KBM-7 (cell line): ENCODE measurements at places on chromosomes 2 and 18.

DNA sequence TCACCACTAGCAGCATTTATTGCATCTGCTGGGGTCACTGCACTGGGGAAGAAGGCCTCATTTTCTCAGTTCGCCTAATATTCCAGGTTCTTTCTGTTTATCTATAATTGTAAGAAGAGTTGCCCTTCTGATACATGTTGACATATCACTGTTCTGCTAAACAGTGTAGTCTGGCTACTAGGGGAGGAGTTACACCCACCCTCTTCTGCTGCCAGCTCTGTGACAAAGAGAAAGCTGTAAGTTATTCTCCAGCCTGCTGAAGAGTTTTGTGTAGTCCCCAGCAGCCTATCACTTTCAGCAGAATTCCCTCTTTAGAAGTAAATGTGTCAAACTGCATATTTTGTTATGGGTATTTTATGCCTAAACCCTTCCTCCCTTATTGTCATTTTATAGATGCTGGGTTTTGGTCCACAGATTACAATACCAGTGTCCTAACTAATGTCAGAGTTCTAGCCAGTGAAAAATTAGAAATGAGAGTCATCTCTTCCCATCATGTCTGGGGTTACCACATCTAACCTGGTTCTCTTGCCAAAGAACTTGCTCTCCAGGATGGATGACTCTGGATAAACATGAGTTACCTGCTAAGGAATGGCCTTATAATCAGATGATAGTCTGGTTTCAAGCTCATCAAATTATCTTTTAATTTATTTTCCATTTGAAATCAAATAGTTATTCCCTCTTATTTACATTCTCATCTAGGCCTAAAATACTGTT is 5.6 kb upstream of the MBOAT2 start:
- DNase-seq: no peak

DNA sequence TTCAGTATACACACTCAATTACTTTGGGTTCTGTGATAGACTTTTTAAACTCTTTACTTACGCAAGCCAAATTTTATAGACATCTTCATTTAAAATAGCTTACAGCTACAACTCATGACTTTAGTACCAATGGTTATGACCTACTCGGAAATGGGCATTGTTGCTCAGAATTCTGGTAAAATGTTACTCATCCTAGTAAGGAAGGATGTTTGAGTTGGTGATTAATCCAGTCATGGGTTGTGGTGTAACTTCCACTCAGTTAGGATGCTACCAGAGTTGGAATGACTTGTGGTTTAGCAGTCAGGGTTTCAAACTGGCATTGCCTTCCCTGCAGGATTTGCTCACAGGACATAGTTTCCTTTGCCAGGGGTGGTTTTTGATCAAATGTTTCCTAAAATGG is 7.4 kb upstream of the NPC1 start:
- no peak for DNase-seq

GRCh38 chr2:65716698-65717097 is 284.3 kb upstream of the SPRED2 start:
- no peak for DNase-seq

GRCh38 chr2:119308793-119309330 is 57.8 kb downstream of the C2orf76 start:
- no peak for DNase-seq

- no peak for DNase-seq
These were observed 157.5 kb downstream of the ZFP36L2 start for GRCh38 chr2:43068631-43069517.

DNA sequence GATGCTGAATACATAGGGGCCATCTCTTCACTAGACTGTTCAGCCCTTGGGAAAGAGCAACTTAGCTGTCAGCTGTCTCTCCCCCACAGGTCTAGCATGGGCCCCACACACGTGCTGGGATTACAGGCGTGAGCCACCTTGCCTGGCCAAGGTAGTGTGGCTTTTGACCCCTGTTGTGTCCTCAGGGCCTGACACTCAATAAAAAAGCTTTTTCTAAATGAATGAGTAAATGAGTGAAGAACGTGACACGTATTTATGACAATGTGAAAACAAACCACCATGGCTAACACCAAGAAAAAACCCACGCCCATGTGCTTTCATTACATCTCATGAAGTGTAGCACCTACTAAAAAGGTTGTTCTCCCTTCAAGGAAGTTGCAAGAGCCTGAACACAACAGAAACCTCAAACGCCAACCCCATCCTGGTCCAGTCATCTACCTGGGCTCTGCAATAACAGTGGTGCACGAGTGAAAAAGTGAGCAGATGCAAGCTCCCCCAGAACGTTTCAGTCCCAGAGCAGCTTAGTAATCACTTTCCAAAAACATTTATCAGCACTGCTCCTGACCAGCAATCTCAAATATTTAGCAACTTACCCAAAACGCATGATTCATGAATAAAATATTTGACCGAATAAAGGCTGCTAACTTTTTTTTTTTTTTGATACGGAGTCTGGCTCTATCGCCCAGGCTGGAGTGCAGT is 3.4 kb downstream of the WDFY1 start:
- no peak for DNase-seq

DNA sequence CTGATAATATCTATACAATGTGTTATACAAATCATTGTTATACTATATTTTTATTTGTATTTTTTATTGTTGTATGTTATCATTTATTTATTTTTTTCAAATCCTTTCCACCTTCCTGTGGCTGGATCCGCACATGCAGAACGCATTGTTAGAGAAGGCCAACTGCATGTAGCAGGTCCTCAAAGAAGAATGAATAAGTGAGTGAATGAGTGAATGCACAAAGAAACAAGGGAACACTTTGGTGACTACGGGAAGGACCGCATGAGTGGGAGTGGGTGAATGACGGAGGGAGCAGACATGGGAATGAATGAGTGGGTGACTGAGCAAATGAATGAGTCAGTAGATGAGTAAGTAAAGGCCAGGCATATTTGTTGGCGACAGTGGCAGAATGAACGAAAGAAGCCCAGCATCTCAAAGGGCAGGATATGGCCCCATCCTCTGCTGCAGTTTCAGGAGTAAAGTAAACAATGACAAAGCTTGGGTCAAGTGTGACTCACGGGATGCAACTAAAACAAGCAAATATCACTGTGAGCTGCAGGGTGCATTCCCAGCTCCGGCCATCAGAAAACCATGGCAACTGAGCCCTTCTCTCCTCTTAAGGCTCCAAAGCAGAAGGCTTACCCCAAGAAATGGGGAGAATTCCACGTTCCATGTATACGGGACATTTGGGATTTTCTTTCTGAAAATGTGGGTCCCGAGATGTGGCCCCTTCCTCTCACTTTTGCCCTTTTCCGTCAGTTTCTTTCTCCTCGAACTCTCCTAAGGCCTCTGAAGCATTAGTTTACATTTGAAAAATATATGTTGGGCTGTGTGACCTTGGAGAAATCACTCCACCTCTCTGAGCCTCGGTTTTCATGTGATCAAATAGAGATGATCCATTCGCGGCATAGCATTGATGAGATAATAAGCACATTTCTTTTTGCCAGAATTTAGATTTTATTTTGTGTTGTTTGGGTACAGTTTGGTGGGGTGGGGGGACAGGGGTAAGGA is 24.5 kb downstream of the KCNF1 start:
- no peak for DNase-seq
